Mucosa of gallbladder (tissue), 1 donor: ENCODE measurements at places on chromosomes 12 and 14. TPM values are rescaled to one million over a fixed set of nuclear protein-coding genes. Genes with fewer than 3 reads are reported as not detected.

HPD gene
- 2.8 TPM for total RNA-seq

DNA sequence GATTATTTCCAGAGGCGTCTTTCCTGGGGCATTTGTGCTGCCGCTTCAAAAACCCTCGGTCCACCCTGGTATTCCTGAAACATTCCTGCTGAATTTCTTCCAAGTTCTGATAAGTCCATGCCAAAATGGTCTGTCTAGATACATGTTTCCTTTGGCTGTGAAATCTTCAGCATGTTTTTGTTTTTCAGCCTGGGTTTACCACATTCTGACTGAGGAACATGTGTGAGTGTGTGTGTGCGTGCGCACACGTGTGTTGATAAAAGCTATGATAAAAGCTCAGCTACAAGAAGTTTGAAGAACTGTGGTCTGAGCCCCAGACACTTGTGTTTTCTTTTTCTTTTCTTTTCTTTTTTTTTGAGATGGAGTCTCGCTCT lies 22.4 kb downstream of the ANKRD9 start:
- no peak for DNase-seq

MOAP1 gene
- total RNA-seq: 46.2 TPM

RIN3 gene
- total RNA-seq: 33.7 TPM

DNA sequence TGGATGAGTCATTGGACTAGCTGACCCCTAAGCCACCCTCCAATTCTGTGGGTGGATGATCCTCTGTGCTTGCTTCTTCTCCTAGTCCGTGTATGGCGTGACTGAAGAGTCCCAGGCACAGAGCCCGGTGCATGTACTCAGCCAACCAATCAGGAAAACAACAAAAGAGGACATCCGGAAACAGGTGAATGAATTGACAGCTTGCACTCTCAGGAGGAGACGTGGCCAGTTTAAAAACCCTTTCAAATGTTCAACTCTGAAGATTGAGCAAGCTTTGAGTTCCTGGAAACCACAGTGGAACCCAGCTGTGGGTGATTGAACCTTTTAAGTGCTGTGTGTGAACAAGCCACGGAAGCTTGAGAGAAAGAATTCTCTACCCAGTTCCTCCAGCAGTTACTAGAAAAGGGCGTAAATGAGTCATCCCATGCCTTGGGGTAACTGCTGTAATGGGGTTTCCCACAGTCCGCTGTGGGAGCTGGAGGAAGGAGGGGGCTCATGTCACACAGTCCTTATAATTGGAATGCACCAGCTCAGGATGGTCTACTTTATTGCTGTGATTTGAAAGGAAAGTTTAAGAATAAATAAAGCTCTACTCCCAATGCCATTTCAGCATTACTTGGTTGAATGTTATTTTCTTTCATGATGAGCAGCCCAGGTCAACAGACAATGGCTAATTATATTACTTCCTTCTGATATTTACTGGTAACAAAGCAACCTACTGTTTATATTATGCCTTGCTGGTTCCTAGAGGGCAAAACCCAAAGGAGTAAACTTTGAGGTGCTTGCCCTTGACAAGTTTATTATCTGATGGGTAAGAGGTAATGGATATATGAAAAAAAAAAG lies 417.0 kb downstream of the DPF3 start:
- DNase-seq: no peak

GRCh38 chr12:67827820-67828383 lies 161.3 kb upstream of the IFNG-AS1 start:
- DNase-seq: peak; percentile 27

MORN3 gene
- total RNA-seq: 0.69 TPM

- no peak for DNase-seq
Observed at GRCh38 chr14:44759277-44759676, 202.5 kb downstream of the KLHL28 start.

TRPV4 gene
- total RNA-seq: 2.1 TPM

DNA sequence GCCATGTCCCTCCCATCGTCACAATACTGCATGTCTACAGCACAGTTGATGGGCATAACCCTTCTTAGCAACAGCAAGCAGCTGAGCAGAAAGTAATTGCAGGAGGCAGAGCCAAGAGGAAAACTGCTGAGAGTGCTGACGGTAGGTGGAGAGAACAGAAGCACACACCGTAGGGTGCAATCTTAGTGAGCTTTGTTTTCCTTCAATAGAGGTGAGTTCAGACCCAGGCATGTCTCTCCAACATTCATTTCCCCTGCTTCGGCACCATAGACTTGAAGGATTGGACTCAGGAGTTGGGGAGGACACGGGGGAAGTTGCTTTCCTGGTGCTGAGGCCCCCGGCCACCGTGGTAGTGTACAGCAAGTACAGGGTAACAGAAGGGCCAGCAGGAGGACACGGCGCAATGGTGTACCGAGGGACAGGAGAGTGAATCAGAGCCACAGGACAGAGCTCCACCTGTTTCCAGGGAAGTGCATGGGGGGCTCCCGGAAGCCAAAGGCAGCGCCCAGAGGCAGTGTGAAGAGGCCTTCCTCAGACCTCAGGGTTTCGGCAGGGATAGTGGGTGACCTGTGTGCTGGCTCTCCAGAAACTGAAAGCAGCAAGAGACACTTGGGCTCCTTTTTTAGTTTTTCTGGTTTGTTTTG lies 36.3 kb upstream of the SINHCAF start:
- DNase-seq: no peak

- DNase-seq: no peak
Observed at GRCh38 chr12:117228239-117228638, 38.0 kb upstream of the FBXO21 start.

DNA sequence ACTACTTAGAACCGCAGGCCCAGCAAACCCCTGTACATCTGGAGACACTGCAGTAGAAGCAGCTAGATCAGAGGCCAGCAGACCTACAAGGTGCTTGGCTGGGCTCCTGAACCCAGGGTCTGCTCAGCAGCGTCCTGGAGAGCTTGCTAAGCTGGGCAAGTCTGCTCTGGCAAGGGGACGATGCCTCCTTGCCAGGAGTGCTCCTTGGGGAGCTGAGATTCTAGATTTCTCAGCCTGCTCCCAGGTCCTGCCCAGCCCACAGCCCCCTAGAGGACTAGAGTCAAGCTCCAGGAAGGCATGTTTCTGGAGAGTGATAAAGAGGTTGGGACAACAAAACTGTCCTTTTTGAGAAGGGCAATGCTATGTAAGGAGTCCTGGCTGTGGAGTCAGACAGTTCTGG lies 60.3 kb downstream of the HSPB8 start:
- no peak for DNase-seq

DNA sequence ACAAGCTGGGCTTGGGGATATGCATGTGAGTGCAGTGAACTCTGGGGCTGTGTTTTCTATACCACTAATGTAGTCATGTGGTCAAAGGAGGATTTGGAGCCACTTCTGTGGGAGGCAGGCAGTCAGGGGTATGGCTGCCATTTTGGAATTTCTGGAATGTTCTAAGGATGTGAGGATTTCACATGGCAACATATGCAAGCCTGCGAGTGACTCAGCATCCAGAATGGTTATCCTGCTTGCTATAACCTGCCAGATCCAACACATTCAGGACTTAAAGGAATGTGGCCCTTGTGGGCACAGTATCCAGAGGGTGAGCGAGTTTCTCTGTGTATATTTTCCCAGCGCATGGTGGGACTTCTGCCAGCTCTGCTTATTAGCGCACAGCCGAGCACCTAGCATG lies 249.2 kb upstream of the PWP1 start:
- DNase-seq: no peak

TOMM20L gene
- total RNA-seq: not detected

DNA sequence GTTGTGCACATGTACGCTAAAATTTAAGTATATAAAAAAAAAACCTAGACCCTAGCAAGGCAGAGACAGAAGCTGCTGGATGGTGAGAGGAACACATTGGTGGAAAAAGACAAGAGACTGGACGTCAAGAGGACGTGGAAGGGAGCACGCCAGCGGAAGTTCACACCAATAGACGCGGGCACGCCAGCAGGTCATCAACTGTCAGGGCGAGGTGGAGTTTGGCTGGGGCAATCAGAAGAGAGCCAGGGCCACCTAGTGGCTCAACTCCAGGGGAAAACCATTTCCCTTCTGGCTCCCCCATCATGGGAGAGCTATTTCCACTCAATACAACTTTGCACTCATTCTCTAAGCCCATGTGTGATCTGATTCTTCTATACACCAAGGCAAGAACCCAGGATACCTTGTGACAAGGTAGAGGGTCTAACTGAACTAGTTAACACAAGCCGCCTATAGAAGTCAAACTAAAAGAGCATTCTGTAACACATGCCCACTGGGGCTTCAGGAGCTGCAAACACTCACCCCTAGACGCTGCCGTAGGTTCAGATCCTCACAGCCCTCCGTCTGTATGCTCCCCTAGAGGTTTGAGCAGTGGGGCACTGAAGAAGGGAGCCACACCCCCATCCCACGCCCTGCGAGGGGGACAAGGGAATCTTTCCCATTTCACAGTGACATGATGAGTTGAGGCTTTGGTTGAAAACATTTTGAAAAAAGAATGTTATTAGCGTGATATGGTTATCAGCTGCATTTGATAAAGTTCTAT lies 702.7 kb downstream of the TMTC2 start:
- peak; percentile 20 for DNase-seq

SLCO1B3 gene
- 0.17 TPM for total RNA-seq

MYF5 gene
- not detected for total RNA-seq

DNA sequence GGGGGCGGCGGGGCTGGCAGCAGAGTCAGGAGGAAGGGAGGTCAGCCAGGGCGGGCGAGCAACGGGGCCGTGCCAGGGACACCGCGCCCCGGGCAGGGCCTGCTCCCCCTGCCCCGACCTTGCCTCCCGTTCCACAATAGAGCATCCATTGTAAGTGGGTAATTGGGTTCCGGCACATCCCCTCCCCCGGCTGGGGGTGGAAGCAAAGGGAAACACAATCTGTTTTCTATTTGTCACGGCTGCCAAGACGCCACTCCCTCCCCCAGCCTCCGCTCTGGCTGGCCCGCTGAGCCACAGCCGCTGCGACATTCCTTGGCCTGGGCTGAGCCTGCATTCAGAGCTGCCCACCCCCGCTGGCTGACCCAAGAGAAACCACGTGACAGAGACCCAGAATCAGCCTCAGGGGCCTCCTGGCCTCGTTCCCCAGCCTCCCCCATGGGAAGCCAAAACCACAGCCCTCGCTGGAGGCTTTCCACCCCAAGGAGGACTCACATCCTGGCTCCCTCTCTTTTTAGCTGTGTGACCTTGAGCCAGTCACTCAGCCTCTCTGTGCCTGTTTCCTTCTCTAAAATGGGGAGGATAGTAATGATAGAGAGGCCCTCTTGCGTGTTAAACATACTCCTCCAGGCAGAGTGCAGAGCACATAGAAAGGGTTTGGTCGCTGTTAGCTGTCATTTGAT lies 117.6 kb downstream of the SCARB1 start:
- DNase-seq: peak; percentile 94

GRCh38 chr12:67042697-67043131 lies 226.4 kb upstream of the CAND1 start:
- DNase-seq: peak; percentile 12

- no peak for DNase-seq
Observed at GRCh38 chr12:77179515-77179914, 114.1 kb upstream of the E2F7 start.

C1S gene
- total RNA-seq: 319 TPM

SLCO1B1 gene
- 0.12 TPM for total RNA-seq

OTX2 gene
- not detected for total RNA-seq

SDSL gene
- 23.2 TPM for total RNA-seq

- DNase-seq: no peak
Observed at GRCh38 chr14:75645056-75645455, 15.6 kb downstream of the ERG28 start.
